ENCODE measurements at places on chromosomes 7 and 10.

- DNase-seq, result no peak
Measured at GRCh38 chr10:18658271-18659124, 733 bp upstream of the ARL5B start.

GRCh38 chr7:107742678-107743566 lies 1.0 kb upstream of the CBLL1 start:
- no peak for DNase-seq

- DNase-seq, result no peak
Measured at GRCh38 chr7:142598297-142598696, 151.0 kb upstream of the PRSS1 start.

DNA sequence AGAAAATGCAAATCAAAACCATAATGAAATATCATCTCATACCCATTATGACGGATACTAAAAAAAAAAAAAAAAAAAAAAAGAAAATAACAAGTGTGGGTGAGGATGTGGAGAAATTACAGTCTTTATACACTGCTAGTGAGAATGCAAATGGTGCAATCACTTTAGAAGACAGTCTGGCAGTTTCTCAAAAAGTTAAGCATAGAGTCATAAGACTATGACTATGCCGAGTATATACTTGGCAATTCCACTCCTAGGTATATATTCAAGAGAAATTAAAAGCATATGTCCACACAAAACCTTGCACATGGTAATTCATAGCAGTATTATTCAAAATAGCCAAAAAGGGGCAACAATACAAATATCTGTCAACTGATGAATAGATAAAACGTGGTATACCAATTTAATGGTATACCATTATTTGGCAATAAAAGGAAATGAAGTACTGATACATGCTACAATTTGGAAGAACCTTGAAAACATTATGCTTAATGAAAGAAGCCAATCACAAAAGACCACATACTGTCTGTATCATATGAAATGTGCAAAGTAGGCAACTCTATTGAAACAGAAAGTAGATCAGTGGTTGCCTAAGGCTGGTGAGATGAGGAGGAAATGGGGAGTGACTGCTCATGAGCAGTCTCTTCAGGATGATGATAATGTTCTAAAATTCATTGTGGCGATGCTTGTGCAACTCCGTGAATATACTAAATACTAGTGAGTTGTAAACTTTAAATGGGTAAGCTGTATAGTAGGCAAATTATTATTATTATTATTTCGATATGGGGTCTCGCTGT lies 90.1 kb upstream of the NANOS1 start:
- DNase-seq, result no peak

DNA sequence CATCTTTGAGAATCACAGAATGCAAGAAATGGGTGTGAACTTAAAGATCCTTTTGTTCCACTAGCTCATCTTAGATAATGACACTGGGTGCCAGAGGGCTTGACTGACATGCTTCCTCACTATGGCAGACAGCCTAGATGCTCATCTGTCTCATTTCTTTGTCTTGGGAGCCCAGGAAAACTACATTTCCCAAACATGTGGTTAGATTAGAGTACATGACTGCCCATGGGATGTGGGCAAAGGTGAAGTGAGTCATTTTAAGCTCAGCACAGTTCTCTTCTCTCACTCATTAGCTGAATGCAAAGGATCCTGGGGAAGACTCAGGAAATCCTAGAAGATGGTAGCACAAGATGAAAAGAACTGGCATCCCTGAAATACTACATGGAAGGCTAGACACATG lies 32.5 kb upstream of the TBX20 start:
- DNase-seq, result no peak

- DNase-seq, result no peak
Measured at GRCh38 chr7:67671006-67671548, 674.4 kb downstream of the TYW1 start.

GRCh38 chr7:148709014-148709413 lies 10.3 kb downstream of the CUL1 start:
- DNase-seq, result no peak

DNA sequence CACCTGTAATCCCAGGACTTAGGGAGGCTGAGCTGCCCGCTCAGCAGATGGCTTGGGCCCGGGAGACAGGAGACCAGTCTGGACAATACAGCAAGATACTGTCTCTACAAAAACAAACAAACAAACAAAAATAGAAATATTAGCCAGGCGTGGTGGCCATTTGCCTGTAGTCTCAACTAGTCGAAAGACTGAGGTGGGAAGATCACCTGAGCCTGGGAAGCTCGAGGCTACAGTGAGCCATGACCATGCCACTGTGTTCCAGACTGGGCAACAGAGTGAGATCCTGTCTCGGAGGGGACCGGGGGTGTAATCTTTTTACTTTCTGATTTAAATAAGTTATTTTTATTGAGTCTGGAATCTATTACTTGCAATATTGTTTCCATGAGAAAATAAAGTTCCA lies 274.6 kb downstream of the PARD3 start:
- no peak for DNase-seq

DNA sequence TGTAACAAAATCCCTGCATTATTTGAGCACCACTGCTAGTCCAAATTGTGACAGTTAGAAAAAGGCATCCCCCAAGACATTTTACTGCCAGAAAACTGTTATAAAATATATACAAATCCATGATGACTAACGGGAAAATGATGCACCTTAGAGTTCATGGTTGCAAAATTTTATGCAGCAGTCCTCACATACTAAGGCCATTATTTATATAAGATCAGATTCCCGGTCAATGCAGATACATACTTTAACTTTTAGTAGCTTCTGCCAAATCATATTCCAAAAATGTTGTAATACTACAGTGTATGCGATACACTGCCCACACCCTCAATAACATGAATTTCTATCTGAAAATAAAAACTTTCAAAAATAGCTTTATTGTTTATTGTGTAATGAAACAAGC lies 239.9 kb upstream of the ZNF32 start:
- DNase-seq, result no peak

GRCh38 chr7:70634610-70635068 lies 497.3 kb upstream of the GALNT17 start:
- DNase-seq, result no peak

GRCh38 chr7:140722254-140722653 lies 25.7 kb downstream of the NDUFB2 start:
- no peak for DNase-seq

DNA sequence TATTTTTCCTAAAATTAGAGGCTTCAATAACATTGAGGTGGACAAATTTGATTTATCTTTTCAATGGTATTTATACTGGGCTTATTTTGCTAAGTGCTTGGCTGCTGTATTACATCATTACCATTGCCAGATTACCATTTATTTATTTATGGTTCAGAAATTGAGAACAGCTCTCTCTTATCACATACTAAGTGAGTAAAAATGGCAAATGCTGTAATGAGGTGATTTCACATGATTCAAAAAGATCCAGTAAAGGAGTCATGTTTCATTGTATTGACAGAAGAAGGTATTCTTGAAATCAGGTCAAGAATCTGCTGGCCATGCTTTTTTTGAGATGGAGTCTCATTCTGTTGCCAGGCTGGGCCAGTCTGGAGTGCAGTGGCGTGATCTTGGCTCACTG lies 322.6 kb downstream of the KIF20B start:
- DNase-seq, result no peak

DNA sequence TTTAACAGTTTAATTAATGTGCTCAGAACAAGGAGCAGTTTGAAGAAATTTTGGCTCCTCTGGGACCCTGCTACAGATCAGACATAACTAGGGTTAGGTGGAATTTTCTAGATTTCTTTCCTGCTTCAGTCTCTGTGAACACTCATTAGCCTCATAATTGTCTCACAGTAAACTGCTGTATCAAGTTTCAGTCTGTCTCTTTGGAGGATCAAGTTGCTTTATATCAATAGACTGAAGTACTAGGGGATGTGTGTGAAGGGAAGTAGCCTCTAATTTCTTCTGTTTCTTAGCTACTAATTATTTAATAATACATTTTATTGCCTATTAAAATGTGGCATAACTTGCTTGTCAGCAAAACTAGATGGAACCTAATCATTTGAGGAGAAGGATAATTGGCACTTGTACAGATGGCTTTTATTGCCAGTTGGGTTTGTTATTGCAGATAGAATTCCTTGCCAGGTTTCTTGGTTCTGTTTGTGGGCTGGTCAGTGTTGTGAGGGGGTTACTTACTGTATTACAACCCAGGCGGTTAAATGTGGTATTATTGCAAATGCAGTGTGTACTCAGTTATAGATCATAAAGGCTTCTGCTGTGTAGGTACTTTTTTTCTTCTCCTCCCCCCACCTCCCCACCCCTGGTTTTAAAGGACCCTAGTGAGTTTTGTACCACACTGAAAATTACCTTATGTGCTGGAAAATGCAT lies 758.0 kb downstream of the AUTS2 start:
- DNase-seq, result peak; percentile 86

DNA sequence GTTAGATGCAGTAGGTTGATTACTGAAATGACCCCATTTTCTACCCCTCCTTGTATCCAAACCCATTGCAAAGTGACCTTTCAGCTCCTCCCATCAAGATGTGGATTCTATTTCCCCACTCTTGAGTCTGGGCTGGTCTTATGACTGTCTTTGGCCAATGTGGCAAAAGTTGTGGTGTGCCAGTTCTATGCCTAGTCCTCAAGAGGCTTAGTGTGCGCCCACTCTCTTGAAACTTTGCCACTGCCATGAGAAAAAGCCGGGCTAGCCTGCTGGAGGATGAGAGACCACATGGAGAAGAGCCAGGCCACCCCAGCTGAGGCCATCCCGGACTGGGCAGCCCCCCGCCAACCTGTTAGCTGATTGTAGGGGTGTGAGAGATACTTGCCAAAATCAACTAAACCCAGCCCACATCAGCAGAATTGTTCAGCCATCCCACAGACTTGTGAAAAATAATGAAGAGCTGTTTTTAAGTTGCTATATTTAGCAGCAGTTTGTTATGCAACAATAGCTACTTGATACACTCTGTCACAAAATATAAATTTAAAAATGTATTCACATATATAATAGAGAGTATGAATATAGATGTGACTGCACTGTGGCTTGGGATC lies 131.0 kb upstream of the PALS2 start:
- no peak for DNase-seq

GRCh38 chr7:115449689-115450088 lies 527.8 kb downstream of the MDFIC start:
- DNase-seq, result no peak

- DNase-seq, result no peak
Measured at GRCh38 chr7:101140339-101140699, 13.4 kb downstream of the SERPINE1 start.

Data from NCI-H2029 treated with DMSO at 0.1 percent for 48 hours (cell line).